ENCODE measurements at places on chromosomes 6 and 20.

GRCh38 chr6:93017626-93018025 lies 401.7 kb downstream of the EPHA7 start:
- no peak for DNase-seq

GRCh38 chr20:44552950-44553908 lies 29.1 kb upstream of the PKIG start:
- DNase-seq = peak; percentile 68

GRCh38 chr20:61953037-61954021 lies 112.4 kb downstream of the TAF4 start:
- DNase-seq = no peak

DNA sequence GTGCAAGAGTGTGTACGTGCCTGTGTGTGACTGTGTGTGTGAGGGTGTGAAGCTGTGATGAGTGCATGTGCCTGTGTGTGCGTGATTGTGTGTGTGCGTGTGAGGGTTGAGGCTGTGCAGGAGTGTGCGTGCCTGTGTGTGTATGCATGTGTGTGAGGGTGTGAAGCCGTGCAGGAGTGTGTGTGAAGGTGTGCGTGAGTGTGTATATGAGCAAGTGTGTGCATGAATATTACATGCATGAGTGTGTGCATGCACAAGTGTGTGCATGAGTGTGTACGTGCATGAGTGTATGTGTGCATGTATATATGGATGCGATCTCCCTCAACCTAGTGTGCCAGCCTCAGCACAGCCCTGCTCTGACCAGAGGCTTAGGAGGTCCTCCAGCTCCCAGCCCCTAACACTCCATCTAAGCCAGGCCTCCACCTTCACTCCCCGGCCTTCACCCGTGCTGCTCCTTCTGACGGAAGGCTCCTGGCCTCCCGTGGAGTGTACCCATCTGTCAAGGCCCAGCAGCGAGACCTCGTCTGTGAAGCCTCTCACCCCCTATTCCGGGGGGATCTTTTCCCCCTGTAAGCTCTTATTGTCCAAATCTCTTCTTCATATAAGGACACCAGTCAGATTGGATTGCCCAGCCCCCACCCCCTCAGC lies 19.9 kb upstream of the PHACTR3 start:
- no peak for DNase-seq

GRCh38 chr20:910870-911770 lies 5.0 kb downstream of the ANGPT4 start:
- DNase-seq = no peak

- peak; percentile 17 for DNase-seq
These were observed 18.7 kb downstream of the DIDO1 start for GRCh38 chr20:62907384-62908317.

GRCh38 chr6:39240155-39240757 lies 11.0 kb upstream of the KCNK5 start:
- DNase-seq = no peak

- no peak for DNase-seq
These were observed 6.5 kb downstream of the HELZ2 start for GRCh38 chr20:63567386-63568169.

GRCh38 chr6:16623731-16624130 lies 137.5 kb downstream of the ATXN1 start:
- no peak for DNase-seq

DNA sequence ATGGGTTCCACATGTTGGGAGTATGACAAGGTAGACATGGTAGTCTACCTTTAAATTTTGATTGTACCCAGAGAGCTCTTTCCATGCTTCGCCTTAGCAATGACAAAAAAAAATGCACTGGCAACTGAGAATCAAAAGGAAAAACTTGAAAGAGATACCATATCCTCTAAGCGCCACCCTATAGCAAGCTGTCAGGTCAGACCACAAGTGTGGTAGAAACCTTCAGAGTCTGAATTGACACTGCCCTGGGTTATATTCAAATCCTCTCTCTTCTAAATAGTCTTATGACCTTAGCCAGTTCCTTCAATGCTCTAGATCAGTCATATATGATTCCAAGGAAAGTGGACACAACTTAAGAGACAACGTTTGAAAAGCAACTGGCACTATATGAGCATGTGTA lies 45.6 kb upstream of the SMLR1 start:
- DNase-seq = no peak

DNA sequence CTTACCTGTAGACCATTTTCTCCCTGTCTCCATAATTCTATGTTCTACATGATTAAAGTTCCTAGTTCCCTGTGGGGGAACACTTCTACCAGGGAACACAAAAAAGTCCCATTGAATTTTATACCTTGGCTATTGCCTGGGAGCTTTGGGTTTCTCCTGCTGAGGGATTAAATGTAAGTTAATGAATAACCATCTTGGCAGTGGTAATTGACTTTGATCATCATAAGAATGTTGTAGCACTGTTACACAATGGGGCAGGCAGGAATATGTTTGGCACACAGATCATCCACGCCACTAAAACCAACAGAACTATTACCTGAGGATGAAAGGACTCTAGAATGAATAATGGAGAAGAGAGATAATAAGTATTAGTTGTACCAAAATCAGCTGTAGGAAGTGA lies 1106.2 kb upstream of the GJE1 start:
- DNase-seq = no peak

DNA sequence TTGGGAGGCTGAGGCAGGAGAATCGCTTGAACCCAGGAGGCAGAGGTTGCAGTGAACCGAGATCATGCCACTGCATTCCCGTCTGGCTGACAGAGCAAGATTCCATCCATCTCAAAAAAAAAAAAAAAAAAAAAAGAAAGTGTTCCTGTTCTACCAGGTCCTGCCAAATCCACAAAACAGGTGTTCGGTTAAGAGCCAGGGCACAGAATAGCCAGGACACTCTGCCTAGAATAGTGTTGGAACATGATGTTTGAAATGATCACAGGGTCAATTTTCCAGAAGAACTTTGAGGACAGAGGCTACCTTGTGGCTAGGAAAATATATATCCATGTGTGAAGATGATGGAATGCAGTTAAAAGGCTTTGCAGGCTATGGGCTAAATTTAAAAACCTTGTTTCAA lies 63.6 kb upstream of the TRAF3IP2 start:
- no peak for DNase-seq

DNA sequence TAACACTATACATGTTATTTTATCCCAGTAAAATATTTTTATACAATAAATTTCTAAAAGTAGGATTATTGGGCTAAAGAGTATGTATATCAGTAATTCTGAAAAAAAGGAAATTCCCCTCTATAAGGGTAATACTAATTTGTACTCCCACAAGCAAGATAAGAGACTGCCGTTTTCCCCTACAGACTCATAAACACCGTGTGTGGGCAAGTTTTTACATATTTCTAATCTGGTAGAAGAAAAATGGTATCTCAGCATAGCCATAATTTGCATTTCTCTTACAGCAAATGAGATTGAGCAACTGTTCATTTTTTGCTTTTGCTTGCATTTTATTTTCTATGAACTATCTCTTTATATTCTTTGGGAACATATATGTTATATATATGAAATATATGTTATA lies 26.0 kb upstream of the MYMX start:
- no peak for DNase-seq
